Activated T-cell treated with anti-CD3 and anti-CD28 coated beads for 4 hours (primary cell): ENCODE measurements at places on chromosomes 12 and 14.

DNA sequence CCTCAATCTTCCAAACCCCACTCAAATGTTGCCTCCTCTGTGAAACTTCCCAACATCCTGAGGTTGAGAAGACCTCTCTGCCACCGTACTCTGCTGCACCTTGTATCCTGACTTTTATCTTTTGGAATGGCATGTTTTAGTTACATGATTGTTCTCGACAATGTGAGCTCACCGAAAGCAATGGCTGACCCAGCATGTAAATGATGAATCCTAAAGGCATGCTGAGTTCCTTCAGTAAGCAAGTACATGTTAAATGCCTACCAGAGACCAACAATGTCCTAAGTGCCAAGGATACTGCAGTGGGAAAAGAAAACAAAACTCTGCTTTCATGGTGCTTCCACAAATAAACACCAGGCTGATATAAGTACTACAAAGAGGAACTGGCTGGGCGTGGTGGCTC lies 13.7 kb downstream of the PPP1R13B start:
- no peak for DNase-seq

GRCh38 chr12:103705927-103706326 lies 118.9 kb downstream of the STAB2 start:
- DNase-seq = no peak

GRCh38 chr12:71536279-71536938 lies 96.8 kb downstream of the LGR5 start:
- no peak for DNase-seq

DNA sequence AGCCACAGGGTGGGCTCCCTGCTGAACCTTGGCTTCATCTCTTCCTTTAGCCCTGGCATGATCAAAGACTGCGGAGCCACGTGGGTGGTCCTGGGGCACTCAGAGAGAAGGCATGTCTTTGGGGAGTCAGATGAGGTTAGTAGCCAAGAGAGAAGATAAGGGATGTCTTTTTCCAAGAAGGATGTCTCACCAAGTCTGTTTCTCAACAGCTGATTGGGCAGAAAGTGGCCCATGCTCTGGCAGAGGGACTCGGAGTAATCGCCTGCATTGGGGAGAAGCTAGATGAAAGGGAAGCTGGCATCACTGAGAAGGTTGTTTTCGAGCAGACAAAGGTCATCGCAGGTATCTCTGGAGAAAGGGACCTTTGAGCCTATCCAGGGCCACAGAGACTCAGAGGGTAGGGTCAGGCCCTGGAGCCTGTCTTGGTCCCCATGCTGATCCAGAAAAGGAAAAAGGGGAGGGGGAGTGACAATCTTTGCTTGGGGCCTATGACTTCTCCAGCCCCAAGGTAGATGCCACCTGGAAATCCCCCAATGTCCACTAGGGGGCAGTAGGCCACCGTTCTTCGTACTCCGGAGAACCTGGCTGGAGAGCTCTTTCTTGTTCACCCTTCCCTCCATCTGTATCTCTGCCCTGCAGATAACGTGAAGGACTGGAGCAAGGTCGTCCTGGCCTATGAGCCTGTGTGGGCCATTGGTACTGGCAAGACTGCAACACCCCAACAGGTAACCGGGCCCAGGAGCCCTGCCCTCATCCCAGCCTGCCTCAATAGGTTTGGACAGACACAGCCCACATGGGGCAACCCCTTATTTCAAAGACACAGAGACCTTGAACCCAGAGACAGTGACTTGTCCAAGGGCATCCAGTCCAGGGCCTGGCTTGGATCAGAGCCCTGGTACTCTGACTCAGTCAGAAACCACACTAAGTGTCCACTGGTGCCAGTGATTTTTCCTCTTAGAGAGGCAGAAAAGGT lies 2.0 kb downstream of the TPI1 start:
- peak; percentile 82 for DNase-seq

- DNase-seq = no peak
These were observed 89.9 kb downstream of the SLC24A4 start for GRCh38 chr14:92412912-92413311.

GRCh38 chr12:47088021-47088944 lies 8.5 kb upstream of the AMIGO2 start:
- no peak for DNase-seq

GRCh38 chr14:104680806-104681688 lies 8.4 kb upstream of the INF2 start:
- DNase-seq = no peak
